ENCODE measurements at places on chromosomes 11 and 22. TPM values are rescaled to one million over a fixed set of nuclear protein-coding genes. Genes with fewer than 3 reads are reported as not detected.

- no peak for DNase-seq
These were observed 69.0 kb downstream of the MED15 start for GRCh38 chr22:20576445-20576816.

DNA sequence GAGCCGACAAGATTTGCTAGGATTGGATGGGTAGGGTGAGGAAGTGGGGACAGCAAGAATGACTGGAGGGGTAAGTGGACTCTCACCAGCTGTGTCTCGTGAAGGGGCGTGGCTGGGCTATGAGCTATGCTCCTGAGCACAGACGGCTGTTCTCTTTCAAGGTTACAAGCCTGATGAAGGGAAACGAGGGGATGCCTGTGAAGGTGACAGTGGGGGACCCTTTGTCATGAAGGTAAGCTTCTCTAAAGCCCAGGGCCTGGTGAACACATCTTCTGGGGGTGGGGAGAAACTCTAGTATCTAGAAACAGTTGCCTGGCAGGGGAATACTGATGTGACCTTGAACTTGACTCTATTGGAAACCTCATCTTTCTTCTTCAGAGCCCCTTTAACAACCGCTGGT is 19.9 kb downstream of the F2 start:
- DNase-seq: no peak

The UBQLN3 gene
- total RNA-seq: 2.7 TPM

The C22orf23 gene
- not detected for total RNA-seq

- no peak for DNase-seq
These were observed 655.7 kb upstream of the KIRREL3 start for GRCh38 chr11:127656116-127656836.

The SAA1 gene
- 18.4 TPM for total RNA-seq

GRCh38 chr22:46763051-46763705 is 728 bp downstream of the TBC1D22A start:
- peak; percentile 38 for DNase-seq

GRCh38 chr11:63165706-63166310 is 21.8 kb upstream of the SLC22A24 start:
- DNase-seq: no peak

DNA sequence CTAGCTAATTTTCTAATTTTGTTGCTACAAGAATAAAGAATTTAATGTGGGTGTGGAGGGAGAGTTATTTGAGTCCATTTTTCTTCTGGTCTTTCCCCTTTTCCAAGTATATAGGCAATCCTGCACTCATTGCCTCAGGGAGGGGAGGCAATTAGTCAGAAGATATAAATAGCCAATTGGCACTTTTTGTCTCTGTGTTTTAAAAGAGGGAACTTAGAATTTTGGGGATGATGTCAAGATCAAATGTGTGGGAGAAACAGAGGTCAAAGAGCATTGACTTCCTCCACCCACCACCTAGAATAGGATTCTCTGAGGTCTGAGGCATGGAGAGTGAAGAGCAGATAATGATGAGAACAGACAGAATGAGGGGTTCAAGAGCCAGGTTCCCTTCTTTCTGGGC is 120.3 kb upstream of the ZC3H12C start:
- DNase-seq: no peak

DNA sequence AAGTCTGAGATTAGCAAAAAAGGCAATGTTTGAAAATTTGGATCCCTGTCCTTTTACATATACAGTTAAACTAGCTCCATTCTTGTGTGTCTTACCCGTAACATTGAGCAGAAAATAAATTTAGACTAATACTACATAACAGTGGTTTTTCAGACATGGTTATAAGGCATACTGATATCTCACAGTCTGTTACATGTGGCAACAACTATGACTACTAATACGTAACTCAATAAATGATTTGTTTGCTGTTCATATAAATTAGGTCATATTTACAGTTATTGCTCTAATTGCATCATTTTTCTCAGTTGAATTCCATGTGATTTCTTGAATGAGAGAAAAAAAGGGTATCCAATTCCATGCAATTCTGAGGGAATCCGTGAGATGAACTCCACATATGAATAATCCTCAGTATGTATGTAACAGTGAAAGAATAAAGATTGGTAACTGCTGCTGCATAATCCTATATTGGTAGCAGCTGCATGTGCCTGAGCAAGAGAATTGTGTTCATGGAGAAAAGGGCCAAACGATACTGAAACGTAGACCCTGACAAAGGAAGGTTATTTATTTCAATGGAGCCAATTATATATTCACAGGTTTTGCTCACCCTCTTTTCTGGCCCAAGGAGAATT is 390.9 kb upstream of the ARHGAP42 start:
- DNase-seq: no peak

The OR8G5 gene
- total RNA-seq: not detected

GRCh38 chr11:102427068-102427467 is 25.5 kb downstream of the TMEM123 start:
- no peak for DNase-seq

- no peak for DNase-seq
These were observed 29.5 kb downstream of the TEF start for GRCh38 chr22:41411021-41411851.
